ENCODE measurements at places on chromosomes 11 and 22.

DNA sequence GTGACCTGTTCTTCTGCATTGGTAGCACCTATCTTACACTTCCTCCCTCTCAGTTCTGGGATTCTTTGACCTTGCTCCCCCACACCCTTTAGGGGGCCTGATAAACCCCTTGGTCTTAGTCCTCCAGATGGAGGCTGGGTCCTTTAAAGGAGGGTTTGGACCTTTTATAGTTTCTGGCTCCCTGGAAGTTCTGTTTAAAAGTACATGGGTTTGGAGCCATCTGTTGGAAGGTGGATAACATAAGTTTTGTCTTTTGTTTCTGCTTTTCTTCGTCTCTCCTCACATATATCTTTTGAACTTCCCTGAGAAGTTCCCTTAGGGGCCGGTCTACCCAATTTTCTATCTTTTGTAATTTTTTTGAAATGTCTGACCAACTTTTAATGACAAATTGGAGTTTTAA lies 17.9 kb upstream of the HYLS1 start:
- no peak for DNase-seq

- no peak for DNase-seq
Measured at GRCh38 chr11:41320653-41321052, 138.8 kb downstream of the LRRC4C start.

GRCh38 chr11:117921893-117922292 lies 7.3 kb downstream of the TMPRSS13 start:
- DNase-seq = no peak

DNA sequence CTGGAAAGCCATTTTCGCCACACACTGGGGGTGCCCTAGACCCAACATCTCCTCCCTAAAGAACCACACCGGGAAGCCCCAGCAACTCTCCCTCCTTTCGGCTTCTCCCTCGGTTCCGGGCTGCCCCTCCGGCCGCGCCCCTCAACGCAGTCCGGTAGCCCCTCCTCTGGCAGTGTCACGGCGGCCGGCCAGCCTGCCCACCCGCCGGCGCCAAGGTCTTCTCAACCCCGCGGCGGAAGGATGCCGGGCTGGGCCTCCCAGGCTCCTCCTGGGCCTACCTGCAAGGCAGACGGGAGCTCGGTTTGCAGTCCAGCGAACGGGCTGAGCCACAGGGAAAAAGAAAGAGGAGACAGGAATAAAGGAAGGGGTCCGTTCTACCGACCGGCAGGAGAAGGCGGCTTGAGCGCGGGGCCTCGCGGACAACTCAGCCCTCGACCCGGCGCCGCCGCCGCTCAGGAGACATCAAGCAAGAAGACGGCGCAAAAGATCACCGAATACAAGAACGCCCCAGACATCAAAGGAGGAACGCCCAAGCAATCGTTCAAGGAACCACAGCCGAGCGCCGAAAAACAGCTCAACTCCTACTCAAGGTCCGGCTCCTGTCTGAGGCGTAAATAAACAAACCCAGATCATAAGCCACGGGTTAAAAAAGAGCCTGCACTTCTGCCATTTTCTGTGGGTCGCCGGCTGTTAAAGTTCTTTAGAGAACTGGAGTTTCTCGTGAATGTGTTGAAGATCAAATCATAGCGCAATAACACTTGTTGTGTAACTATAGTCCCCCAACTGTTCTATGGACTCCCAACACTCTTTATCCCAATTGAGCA lies at the start of gene AMBRA1:
TSS of gene AMBRA1 (minus strand) at position 474 of the 824 bp plus-strand sequence. CDS start 45,643 bp downstream, outside the sequence.
- DNase-seq = peak; percentile 74

- no peak for DNase-seq
Measured at GRCh38 chr11:110305169-110306018, 9.0 kb upstream of the RDX start.

- no peak for DNase-seq
Measured at GRCh38 chr11:125946712-125947418, 1.0 kb downstream of the VSIG10L2 start.

- no peak for DNase-seq
Measured at GRCh38 chr11:122190768-122191167, 74.8 kb upstream of the BLID start.

GRCh38 chr22:22685586-22685985 lies 41.2 kb downstream of the GGTLC2 start:
- DNase-seq = no peak

DNA sequence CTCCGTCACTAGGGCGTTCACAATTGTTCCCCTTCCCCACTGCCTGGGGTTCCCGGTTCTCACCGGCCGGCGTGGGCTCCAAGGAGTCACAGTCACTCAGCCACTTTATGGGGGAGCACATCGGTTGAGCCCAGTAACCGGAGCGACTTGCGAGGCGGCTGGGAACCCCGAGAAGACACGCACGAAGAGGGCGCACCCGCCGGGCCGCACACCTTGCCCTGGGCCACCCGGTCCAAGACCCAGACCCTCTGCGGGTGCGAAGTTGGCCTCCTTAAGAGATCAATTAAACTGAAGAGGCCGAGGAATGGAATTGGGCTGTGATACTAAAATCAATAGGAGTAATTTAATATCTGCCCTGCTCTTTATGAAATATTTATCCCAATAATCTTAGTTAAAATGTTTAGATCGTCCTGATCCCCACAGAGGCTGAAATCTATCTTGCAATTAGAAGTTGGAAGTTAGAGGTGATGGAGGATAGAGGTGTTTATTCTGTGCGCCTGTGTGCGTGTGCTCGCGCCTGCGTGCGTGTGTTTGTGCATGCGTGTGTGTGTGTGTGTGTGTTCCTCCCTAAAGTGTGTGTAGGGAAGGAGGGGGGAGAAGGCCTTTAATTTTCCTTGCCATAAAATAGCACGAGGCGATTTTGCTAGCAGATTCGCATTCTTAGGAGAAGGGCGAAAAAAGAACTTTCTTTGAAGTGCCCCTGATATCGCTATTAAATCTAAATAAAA lies 954 bp upstream of the MN1 start:
- DNase-seq = no peak

DNA sequence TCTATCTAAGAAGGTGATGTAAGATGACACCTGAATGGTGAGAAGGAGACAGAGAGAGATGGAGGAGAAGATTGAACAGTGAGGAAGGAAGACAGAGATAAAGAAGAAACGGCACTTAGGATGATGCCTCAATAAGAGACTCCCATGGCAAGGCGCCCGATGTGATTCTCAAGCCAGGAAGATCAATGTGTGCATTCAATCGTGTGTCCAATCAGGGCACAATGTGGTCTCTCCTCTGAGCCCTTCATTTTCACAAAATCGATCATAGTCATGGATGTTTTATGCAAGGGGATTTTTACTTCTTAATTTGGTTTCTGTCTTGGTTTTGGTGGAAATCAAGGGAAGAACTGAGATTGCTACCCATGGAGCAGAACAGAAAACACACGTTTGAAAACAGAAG lies 19.9 kb upstream of the TMPRSS13 start:
- no peak for DNase-seq

GRCh38 chr22:42780070-42780540 lies 59.4 kb upstream of the A4GALT start:
- DNase-seq = peak; percentile 7

DNA sequence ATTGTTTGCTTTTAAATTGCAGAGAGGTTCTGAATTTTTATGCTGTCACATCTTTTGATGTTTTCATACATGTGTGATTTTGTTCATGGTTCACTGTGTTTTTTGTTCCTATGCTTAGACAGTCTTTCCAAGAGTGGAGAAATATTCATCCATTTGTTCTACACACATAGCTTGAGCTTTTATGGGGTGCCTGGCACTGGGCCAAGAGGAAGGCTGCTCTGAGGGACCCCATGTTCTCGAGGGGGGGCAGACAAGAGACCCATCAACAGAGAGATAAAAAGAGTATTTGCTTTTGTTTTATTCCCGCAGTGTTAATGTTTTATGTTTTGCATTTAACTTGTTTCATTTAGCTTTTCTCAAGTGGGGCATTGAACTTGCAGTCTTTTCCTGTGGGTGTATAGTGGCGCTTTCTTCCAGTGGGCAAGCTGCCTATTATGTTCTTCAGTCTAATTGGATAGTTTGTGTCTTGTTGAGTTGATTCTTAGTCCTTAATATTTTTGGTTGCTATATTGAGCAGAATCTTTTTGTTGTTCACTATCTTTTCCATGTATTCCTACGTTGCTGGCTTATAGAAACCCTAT lies 57.7 kb downstream of the CABIN1 start:
- no peak for DNase-seq

DNA sequence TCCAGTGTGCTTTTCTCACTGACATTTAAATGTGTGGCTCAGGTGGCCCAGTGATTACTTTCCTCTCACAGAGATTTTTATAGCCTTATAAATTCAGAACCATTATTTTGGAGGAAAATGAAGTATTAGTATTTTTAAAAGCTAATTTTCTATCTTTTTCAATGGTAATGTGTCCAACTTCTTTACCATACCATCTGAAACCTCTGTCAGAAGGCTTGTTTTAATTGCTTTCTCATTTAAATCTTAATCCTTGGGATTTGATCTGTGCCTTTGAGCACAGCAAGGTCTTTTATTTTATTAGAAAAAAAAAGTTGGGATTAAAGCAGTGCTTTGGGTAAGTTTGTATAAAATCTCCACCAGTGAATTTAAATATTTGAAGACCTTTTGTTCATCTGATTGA lies 452.3 kb upstream of the RAG2 start:
- DNase-seq = no peak

DNA sequence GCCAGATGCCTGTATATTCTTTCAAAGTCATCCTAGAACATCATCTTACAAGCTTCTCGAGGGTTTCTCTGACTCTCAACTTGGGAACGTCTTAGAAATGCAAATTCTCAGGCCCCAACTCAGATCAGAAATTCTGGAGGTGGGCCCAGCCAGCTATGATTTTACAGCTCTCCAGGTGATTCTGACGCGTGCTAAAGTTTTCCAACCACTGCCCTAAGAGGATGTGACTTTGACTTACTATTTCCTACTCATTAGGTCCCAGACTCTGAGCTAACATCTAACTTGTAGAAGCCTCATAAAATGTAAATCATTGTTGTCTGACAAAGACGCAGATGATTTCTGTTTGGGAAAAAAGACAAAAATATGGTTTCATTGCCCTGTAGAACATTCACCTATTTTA lies 61.1 kb downstream of the IRAG1 start:
- DNase-seq = no peak

- no peak for DNase-seq
Measured at GRCh38 chr11:36453678-36454077, 56.4 kb downstream of the TRAF6 start.

DNA sequence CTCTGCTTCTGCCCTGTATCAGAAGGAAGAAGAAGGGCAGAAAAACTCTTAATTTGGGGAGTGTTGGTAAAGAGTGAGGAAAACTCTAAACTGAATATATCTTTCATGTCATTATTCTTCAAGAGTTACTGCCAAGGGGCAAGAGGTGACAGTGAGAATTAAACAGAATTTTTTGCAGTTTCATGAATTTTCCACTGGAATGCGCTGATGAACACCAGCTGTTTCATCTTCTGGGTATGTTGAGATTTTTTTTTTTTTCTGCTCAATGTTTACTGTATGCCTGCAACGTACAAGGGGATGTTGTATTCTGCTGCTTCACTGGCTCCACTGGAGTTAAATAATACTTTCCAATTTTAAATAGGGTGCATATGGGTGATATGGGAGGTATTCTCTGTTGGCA lies 117.8 kb downstream of the FAM76B start:
- no peak for DNase-seq

- peak; percentile 60 for DNase-seq
Measured at GRCh38 chr22:29470159-29470855, 9.7 kb upstream of the NEFH start.

DNA sequence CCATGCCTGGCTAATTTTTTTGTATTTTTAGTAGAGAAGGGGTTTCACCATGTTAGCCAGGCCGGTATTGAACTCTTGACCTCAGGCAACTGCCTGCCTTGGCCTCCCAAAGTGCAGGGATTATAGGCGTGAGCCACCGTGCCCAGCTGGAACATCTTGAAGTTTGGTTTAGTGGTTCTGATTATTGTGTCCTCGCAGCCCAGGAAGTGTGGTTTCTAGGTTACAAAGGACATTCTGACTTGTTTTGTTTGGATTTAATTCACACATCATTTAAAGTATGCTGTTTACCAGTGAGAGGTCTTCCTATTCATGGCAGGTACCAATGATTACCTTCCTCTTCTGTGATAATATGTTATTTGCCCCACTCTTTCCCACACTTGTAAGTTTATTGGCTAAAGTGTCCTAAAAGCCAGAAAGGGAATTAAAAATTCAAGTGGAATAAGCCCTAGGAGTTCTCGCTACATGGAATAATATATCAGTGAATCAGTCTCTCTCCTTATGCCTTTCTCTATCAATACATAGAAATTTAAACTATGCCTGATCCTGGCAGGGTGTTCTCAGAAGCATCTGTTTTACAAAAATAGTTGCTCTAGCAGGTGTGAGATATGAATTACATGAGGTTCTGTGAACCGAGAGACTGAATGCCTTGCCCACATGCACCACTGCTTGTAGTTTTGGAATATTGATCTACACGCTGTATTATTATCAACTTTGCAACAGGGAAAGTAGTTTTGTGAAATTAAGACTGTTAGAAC lies 263.1 kb downstream of the DDX10 start:
- no peak for DNase-seq

GRCh38 chr11:19428206-19429002 lies 187.7 kb upstream of the E2F8 start:
- DNase-seq = no peak

- no peak for DNase-seq
Measured at GRCh38 chr11:18304745-18305144, 17.2 kb downstream of the HPS5 start.

DNA sequence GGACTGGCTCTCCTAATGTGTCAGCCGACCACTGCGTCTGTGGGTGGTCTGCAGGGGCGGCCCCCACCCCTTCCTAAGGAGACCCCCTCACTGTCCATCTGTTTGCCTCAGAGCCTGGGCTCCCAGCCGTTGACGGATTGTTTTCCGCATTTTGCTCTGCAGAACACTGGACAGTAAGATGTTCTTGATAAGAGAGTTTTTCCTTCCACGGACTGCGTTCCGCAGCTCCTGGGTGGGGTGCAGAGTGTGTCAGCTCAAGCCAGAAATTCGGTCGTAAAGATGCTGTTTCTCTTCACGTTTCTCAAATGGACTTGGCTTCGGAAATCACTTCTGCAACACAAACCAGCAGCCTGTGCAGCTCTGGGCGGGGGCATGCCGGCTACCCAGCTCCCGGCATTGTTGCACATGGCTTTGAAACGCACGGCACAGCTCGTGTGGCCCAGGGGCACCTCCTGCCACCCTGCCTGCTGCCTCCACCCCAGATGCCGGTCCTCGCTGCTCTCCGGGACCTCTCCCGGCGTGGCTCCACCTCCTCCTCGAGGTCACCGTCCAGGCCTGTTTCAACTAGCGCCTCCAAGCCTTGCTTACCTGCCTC lies 2.9 kb upstream of the MRGPRG start:
- DNase-seq = no peak
